ENCODE measurements at places on chromosomes 1 and 21.

DNA sequence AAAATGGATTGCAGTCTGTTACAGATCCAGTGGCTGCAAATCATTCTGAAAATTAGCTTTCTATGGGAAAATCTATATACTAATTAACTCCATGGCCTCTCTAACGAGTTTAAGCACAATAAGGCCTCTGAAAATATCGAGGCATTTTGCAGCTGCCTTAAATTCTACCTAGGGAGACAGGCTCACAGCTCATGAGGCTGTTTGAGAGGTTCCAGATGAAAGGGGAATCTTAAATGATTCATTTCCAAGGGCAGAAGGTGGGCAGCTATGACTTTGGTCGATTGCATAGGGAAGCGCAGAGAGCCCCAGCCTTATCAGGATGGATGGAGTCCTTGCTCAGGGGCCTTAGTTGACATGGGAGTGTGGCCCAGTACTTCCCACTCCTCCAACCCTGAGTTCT is 216.8 kb upstream of the POU3F1 start:
- DNase-seq, result no peak

DNA sequence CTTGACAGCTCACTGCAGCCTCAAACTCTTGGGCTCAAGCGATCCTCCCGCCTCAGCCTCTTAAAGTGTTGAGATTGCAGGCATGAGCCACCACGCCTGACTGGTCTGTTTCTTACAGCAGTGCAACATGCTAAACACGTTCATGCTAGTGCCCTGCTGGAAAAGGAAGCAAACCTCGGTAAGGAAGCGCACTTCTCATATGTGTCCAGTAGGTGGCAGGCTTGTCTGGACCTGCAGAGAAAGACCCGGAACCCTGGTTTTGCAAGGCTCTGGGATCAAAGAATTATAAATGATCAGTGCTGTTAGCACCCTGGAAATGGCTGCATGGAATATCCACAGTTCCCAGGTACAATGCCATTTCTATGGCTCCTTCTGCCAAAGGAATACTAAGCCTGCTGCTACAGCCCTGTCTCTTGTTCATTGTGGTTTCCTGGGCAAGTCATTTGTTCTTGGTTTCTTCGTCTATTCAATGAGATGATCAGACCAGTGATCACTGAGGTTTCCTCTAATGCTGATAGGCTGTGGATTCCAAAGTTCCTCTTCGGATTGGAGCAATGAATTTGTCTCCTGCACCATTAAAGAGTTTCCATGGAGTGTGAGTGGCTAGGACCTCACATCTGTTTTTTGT is 15.9 kb downstream of the RNU5D-1 start:
- peak; percentile 83 for DNase-seq

DNA sequence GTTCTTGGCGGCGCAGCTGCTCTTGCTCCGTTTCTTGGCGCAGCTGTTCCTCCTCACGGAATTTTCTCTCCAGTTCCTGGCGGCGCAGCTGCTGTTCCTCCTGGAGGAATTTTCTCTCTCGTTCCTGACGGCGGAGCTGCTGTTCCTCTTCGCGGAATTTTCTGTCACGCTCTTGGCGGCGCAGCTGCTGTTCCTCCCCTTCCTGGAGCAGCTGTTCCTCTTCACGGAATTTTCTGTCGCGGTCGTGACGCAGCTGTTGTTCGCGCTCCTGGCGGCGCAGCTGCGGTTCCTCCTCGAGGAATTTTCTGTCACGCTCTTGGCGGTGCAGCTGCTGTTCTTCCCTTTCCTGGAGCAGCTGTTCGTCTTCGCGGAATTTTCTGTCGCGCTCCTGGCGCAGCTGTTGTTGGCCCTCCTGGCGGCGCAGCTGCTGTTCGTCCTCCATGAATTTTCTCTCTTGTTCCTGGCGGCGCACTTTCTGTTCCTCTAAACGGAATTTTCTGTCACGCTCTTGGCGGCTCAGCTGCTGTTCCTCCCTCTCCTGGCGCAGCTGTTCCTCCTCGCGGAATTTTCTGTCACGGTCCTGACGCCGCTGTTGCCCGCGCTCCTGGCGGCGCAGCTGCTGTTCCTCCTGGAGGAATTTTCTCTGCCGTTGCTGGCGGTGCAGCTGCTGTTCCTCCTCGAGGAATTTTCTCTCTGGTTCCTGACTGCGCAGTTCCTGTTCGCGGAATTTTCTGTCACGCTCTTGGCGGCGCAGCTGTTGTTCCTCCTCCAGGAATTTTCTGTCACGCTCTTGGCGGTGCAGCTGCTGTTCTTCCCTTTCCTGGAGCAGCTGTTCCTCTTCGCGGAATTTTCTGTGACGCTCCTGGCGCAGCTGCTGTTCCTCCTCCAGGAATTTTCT is 7.0 kb downstream of the TCHH start:
- no peak for DNase-seq

- DNase-seq, result no peak
These were observed at the start of gene GJC2 for GRCh38 chr1:228149406-228150119. Gene GJC2, plus strand, starts transcription at chr1:228149930. Its CDS starts 7,829 bp downstream, at chr1:228157759.

DNA sequence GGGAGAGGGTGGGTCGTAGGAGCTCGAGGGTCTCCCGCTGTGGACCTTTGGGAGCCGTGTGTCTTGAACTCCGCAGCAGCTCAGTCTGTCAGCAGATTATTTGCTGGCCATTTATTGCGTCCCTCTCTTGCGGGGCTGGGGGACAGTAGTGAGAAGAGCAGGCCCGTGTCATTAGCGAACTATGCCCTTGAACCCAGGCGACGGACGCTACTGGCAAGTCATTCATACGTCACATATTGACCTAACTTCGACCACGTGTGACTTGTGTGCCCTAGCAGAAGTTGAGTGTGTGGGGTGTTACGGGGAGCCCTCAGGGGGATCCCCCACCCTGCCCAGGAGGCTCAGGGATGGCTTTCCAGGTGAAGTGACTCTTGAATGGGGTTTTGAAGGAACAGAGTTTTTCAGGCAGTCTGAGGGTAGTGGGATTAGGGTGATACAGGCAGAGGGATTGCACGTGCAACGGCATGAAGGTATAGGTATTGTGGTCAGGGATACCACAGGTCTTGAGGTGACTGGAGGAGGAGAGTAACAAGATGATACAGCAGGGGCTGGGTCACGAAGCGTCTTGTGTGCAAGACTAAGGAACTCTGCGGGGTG is 13.0 kb downstream of the RCC1 start:
- DNase-seq, result peak; percentile 80

DNA sequence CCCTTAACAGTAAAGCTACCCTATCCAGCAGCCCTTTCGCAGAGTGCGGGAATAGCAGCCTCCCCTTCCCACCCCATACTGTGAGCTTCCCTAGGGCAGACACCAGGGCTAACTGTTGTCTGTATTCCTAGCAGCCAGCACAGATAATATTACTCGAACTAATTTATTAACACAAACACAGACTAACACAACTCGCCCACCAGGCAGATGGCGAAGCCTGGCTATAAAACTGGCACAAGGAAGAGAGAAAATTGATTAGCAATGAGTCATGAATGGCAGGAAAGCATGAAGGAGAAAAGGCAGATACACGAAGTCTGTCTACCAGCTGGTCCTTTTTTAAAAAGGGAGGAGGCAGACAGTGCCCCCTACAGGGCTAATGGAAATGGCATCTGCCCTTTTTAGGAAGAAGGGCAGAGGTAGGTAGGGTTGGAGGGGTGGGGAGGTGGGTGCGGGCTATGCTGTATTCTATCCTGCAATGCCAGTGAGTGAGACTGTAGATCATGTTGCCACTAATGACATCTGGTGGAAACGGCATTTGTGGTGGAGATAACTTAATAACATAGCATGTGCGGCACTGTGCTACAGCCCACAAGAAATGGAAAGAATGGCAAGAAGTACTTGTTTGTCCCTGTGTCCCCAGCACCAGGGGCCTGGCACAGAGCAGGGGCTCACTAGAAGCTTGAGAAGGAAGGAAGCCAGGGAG is 30.6 kb upstream of the CTPS1 start:
- DNase-seq, result peak; percentile 76

GRCh38 chr1:243841507-243841906 is 8.5 kb downstream of the AKT3 start:
- DNase-seq, result no peak

DNA sequence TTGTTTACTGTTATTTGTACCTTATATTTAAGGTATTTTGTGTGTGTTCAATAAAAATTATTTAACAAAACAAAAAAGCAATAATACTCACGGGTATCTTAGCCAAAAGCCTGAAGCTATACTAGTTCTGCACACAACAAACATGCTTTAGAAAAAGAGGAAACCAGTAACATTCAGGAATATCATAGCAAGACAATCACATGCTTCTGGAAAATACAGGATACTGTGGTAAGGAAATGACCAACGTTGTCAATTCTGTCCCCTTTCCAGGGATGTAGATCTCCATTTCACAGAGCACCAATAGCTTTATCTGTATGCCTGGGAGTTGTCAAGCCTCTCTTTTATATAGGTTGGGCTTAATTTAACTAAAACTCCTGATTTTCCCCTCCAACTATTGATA is 288.4 kb downstream of the SMYD3 start:
- DNase-seq, result no peak

GRCh38 chr1:193014400-193014799 is 44.8 kb downstream of the UCHL5 start:
- DNase-seq, result no peak

GRCh38 chr1:46527474-46528296 is 23.8 kb downstream of the KNCN start:
- DNase-seq, result peak; percentile 76

DNA sequence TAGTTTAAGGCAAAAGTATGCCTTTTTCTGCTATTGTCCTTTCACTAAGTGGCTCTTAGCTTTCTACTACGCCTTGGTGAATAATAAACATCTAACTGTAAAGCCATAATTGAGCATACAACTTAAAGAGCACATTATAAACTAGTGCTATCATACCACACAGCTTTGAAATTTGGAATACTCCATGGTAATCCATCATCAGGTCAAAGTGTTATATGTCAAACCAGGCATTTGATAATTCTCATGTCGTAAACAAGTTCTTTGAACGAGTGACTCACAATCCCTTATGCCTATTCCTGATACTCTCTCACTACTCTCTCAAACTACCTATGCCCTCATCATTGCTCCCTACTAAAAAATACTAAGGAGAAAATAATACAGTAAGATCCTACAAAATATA is 60.3 kb upstream of the FMN2 start:
- no peak for DNase-seq

DNA sequence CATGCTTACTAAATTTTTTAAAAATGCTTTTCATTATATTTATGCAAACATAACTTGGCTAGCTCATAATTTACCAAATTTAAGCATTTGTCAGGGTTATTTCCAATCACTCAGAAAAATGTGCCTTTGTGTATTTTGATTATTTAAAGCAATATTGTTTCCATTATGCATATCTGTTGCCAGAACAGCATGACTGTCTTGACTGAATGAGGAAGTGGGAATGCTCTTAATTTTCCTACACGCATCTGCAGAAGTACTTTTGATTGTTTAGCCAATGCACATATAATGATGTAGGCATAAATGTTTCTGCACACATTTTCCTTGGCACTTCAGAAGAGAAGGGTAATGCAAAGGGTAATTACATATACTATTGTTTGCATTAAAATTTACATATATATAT is 92.5 kb upstream of the ADGRL2 start:
- no peak for DNase-seq

- DNase-seq, result no peak
These were observed 3.1 kb downstream of the ACKR1 start for GRCh38 chr1:159207774-159208173.

GRCh38 chr1:92571578-92571977 is 84.9 kb upstream of the GFI1 start:
- DNase-seq, result no peak

DNA sequence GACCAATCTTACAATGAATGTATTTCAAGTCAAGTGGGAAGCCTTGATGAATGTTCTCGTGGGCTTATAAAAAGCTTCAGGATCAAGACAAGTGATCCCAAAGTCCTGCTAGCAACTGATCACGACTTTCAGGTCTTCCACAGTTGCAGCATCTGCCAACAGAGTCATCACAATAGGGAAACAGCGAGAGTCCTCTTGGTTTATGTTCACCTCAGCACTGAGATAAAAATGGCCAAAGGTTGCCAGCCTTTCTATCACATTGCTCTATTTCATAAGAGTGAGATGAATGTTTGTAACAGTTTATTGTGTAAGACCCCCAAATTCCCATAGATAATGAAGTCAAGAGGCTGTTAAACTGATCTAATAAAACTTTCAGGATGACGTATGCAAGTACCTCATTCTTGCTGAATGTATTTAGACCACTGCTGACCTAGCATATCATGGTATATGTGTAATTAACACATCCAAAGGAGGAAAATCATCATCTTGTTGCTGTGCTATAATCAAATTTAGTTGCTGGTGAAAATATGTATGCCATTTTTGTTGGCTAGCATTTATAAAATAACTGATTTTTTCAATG is 150.6 kb downstream of the TGFBR3 start:
- DNase-seq, result no peak

- peak; percentile 59 for DNase-seq
These were observed 3.7 kb downstream of the CYB561D1 start for GRCh38 chr1:109497449-109498160.

DNA sequence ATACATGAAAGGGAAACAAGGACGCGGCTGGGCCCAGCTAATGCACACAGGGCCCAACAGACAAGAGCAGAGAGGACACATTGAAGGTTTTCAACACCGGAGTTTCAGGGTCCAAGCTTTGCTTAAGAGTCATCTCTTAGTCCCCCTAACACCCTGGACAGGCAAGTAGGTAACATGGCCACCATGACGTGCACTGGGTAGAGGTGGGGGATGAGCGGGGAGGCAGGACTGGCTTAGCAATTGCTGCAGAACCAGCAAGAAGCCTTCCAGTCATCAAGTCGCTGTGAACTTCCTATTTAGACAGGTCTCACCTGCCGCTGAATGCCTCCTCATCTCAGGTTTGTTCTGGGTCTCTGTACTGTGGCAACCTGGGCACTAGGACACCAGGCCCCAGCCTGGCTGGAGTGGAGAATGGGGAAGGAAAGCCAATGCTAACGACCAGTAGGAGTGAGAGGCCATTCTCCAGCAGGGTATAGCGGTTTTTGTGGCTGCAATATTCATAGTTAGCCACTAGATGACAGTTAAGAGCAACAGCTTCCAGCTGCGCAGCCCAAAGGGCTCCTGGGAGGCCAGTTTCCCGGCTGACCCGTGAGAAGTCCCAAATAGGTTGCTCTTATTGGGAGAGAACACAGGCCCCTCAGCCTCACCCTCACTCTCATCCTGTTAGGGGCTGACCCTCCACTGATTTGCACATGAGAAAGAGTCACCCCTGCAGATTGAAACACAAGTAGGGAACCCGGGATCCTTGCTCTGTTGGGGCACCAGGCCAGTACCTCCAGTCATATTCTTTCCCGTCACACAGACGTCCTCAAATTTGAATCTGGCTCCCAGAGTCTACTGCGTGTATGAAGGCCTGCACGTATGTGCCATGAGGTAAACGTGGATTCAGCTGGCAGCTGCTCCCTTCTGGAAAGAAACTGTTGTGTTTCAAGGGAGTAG is 6.0 kb upstream of the PIGC start:
- DNase-seq, result peak; percentile 88

- DNase-seq, result no peak
These were observed 42.0 kb downstream of the TBCE start for GRCh38 chr1:235409042-235409820.

- DNase-seq, result no peak
These were observed 172.7 kb upstream of the FGGY start for GRCh38 chr1:59124166-59124565.

Measured in NB4 (cell line).